ENCODE measurements at places on chromosomes 5 and 9.

GRCh38 chr5:155089643-155090042 lies 76.1 kb downstream of the KIF4B start:
- no peak for DNase-seq

DNA sequence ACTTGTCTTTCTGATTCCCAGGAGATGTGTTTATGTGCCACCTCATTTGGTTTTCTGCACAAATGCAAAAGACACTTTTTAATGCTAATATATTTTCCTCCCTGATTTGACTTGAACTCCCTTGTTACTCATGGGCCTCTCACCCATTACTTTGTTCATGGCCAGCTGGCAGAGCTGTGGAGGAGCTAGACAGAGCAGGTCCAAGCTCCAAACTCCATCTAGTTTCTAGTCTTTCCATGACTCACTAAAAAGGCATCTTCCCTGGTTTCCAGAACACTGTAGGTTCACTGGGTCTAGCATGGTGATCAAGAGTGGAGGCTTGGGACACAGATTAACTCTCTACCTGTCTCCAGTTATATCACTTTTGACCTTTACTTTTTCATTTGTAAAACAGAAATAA lies 161.0 kb upstream of the SLC28A3 start:
- DNase-seq: no peak

DNA sequence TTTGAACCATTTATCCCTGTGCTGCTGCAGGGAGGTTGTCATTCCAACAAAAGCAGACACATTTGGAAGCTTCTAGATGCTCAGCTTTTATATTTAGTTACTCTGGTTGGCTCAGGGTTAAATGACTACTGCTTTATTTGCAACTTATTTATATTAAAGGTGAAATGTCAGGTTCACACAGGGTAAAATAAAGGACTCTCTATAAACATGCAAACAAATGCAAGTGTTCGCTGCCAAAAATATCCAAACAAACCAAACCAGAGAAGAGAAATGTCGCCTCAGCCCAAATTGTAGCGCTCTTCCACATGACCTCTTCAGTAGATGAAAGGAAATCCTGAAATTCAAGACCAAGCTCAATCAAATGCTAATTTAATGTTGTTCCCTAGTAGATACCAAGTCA lies 57.0 kb upstream of the LIFR start:
- DNase-seq: no peak

- DNase-seq: no peak
Measured at GRCh38 chr5:169991115-169991869, 11.0 kb upstream of the INSYN2B start.

DNA sequence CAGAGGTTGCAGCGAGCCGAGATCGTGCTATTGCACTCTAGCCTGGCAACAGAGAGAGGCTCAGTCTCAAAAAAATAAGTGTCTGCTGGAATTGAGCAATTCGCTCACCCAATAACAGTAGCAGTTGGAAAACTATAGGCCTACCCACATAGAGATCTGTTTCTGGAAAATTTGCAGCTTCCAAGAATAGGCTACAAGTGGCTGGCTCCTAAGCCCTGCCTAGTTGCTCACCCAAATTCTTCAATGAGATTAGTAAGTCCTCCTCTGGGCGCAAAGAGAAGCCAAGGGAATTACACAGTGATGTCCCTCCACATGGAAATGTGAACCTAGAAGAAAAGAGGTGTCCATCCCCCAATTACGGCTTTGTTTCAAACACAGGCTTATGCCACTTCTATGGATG lies 42.6 kb upstream of the RNF38 start:
- DNase-seq: no peak

DNA sequence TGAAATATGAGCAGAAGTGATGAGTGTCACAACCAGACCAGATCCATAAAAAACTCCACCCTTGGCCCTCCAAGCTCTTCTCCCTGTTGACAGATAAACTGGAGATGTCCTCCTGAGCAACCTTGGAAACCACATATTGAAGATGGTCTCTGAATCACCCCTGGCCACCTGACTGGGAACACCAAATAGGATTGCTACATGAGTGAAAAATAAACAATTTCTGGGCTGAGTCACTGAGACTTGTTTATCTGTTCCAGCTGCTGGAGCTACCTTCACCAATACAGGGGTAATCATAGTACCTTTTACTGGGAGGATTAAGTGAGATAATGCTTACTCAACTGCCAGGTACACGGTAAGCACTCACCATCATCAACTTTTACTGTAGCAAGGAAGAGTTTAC lies 53.3 kb downstream of the PCA3 start:
- DNase-seq: no peak

DNA sequence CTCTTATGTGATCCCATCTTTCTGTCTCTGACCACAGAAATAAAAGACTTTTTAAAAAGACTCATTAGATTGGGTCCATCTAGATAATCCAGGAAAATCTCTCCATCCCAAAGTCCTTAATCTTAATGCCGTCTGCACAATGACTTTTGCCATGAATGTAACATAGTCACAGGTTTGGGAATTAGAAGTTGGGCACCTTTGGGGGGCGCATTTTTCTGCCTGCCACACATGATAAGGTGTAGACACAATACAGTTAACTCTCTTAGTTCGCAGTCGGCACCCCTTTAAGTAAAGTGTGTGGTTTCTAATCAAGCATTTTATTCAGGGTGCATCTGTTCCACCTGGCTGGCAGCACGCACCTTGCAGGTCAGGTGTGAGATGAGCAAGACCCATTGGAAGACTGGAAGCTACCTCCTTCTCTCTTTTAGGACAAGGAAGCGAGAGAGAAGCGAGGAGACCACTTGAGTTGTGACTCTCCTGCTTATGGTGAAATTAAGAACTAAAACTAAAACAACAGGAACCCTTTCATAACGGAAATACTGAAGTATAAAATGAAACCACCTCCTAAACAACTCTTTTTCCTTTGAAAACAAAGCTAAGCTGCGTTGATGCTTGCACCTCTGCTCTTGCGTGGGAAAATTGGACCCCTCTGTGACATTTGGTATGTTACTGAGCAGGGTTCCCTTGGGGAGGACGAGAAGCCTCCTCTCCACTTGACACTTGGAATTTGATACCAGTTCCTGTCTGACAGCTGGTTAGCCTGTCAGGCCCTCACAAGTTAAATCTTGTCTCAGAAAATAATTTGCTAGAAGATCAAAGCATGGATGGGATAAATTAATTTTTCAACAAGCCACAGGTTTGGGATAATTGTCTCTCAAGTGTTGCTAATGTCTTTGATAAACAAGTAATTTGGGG lies 304.6 kb upstream of the DMRT1 start:
- DNase-seq: no peak

GRCh38 chr9:30846651-30847050 lies 1537.8 kb upstream of the ACO1 start:
- DNase-seq: no peak

DNA sequence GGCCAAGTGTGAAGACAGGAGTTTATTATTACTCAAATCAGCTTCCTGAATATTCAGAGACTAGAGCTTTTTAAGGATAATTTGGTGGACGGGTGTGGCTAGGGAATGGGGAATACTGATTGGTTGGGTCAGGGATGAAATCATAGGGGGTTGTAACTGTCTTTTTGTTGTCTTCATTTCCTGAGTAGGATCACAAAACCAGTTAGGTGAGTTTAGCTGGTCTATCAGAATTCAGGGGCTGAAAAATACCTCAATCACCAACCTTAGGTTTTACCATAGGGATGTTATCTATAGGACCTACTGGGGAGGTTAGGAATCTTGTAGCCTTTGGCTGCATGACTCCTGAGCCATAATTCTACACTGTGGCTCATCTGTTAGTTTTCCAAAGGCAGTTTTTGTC lies 235.8 kb downstream of the YTHDC2 start:
- no peak for DNase-seq

DNA sequence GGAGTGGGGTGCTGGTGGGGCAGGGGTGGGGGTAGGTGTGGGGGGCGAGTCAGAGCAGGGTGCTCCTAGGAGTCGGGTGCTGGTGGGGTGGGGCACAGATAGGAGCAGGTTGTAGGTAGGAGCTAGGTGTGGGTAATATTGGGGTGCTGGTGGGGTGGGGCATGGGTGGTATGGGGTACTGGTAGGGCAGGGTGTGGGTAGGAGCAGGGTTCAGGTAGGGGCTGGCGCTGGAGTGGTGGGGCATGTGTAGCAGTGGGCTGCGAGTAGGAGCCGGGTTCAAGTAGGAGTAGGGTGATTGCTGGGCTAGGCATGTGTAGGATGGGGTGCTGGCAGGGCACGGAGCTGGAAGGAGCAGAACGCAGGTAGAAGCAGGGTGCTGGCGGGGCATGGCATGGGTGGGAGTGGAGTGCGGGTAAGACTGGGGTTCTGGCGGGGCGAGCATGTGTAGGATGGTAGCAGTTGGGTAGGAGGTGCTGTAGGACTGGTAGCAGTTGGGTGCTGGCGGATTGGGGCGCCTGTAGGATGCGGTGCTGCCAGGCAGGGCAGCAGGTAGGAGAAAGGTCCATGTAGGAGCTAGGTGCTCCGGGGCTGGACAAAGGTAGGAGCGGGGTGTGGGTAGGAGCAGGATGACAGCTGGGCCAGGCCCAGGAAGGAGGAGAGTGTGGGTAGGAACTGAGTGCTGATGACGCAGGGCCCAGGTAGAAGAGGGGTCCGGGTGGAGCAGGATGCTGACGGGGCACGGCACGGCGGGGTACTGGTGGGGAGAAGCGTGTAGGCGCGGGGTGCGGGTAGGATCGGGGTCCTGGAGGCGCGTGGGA lies 105.5 kb upstream of the SIMC1 start:
- DNase-seq: no peak

DNA sequence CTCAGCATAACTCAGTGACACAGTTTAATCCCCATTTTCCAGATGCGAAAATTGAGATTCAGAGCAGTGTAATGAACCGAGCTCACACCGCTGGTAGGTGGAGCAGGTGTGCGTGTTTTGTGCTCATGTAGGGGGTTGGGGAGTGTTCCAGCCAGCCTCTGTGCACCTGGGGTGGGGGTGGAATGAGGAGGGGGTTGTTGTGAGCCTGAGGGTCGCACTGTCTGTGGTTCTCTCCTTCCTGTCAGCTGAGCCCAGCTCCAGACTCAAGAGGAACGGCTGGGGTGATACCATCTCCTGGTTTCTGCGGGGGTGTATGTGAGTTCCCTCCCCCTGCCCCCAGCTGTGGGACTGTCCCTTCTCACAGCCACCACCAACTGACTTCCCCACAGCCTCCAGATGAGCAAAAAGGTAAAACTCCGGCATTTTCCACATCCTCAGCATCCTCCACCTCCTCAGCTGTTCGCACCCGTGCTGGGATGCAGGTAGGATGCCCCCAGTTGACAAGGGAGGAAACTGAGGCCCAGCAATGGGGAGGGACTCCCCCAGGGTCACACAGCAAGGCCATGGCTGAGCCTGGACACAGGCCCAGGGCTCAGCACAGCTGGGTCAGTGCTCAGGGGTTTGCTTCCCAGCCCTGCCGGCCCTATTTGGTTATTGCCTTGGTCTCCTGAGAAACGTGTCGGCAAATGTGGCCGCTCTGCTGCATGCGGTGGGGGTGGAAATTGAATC lies 2.1 kb downstream of the SH2D3C start:
- no peak for DNase-seq

DNA sequence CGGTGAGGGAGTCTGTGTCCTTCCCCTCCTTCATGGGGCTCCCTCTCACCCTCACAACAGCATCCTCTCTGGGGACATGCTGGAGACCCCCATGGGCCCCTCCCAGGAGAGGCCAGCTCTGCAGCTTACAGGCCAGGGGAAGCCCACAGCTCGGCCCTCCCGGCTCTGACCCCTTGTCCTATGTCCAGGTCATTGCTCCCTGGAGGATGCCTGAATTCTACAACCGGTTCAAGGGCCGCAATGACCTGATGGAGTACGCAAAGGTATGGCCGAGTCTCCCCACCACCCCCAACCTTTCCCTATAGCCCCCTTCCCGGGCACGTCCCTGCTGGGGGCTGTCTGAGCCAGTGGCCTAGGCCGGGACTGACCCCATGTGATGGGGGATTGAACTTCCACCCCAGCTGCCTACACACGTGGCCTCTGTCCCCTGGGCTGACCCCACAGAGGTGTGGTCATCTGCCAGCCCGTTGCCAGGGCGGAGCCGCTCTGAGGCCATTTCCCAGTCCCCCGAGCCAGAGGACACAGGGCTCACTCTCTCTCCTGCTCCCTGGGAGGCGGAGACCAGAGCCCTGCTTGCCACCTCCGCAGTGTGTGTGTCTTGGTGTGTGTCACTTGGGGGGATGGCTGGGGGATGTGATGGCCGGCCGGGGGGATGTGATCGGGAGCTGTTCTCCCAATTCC lies 21.9 kb downstream of the ASS1 start:
- DNase-seq: no peak

DNA sequence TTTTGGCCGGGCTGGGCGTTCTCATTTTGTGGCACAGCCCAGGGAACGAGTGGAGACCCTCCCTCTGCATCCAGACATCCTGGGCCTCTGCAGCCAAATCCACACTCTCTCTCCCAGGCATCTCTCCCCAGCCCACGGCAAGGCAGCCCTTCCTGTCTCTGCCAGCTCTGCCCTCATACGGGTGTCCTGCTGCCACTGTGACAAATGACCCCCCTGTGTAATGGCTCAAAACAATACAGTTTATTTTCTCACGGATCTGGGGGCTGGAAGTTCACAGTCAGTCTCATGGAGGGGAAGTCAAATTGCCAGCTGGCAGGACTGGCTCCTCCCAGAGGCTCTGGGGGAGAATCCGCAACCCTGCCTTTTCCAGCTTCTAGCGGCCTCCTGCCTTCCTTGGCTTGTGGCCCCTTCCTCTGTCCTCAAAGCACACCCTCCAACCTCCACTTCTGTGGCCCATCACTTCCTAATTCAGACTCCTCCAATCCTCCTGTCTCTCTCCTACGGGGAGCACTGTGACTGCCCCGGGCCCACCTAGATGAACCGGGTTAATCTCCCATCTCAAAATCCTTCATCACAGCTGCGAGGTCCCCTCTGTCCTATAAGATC lies 70.2 kb upstream of the COL5A1 start:
- DNase-seq: no peak

GRCh38 chr5:45793638-45794532 lies 97.7 kb upstream of the HCN1 start:
- no peak for DNase-seq

GRCh38 chr5:94080390-94080789 lies 339.0 kb upstream of the POU5F2 start:
- DNase-seq: no peak

DNA sequence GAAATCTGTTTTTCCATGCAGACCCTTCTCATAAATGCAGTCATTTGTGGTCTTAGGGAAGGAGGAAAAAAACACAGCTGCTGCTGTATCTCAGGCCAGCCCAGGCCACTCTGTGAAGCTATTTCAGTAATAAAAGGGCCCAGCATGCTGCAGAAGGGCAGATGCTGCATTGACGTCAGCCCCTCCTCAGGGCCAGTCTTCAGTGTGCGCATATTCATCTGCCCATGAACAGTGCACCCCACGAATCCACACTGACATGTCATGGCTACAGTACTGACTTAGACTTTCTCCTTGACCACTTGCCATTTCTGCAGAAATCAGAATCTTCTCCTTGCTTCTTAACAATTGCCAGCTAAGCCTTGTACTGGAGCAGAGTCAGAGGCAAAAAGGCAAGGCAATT lies 304.7 kb downstream of the GABRG2 start:
- DNase-seq: no peak

GRCh38 chr9:121286688-121286972 lies 18.7 kb downstream of the GSN start:
- DNase-seq: no peak

Measured in RKO (cell line).